ENCODE measurements at places on chromosomes 16 and 17.

- DNase-seq: peak; percentile 22
Measured at GRCh38 chr17:63932721-63933120, 590 bp upstream of the CD79B start.

GRCh38 chr17:21302711-21303425, 18.4 kb downstream of the MAP2K3 start:
- peak; percentile 52 for DNase-seq

- no peak for DNase-seq
Measured at GRCh38 chr16:55294931-55295342, 29.1 kb upstream of the IRX6 start.

GRCh38 chr16:53519417-53520091, 16.5 kb upstream of the AKTIP start:
- DNase-seq: no peak

GRCh38 chr17:50272246-50272645, 2.0 kb upstream of the TMEM92 start:
- DNase-seq: peak; percentile 36

- peak; percentile 70 for DNase-seq
Measured at GRCh38 chr16:600781-601180, 10.9 kb downstream of the RAB40C start.

GRCh38 chr17:61757168-61757567, 106.2 kb downstream of the BRIP1 start:
- DNase-seq: no peak

DNA sequence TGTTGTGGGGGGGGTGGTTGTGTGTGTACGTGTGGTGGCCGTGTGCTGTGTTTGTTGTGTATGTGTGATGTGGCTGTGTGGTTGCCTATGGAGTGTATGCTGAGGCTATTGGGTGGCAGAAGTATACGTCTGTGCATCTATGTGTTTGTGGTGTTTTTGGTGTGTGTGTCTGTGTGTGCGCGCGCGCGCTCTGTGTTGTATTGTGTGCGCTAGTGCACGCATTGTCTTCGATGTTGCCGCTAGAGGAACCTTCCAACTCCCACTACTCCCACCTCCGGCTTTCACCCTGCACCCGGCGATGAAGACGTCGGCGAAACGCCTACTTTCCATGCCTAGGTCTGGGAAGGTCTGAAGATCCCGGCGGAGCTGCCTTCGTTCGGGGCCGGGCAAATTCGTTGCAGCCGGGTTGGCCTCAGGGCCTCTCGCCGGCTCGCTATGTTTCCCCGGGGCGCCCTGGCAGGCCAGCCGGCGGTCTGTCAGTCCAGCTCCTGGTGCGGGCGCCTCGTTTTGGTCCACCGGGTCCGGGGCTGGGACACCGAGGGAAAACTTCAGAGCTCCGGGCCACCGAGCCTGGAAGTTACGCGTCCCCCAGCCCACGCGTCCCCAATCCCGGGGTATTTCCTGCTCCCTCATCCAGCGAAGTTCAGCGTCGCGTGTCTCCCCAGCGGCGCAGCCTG, 5.2 kb upstream of the DLX4 start:
- no peak for DNase-seq

- DNase-seq: no peak
Measured at GRCh38 chr16:89300311-89300975, 82.9 kb downstream of the ZNF778 start.

DNA sequence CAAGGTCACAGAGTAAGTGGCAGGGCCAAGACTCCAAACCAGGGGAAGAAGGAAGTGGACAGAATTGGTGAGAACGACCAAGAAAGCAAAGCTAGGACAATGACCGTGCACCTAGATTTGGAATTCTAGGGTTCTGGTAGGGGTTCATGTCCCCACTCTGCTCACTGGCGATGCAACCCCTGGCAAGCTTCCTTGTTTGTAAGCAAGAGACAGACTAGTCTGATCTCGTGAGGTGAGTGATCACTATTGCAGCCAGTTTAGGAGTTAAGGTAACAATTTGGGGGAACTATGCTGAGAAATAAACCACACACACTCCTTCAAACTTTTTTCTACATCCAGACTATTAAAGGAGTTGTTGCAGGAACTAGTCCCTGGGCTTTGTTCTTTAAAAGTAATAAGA, 48.1 kb downstream of the XPO6 start:
- DNase-seq: no peak

DNA sequence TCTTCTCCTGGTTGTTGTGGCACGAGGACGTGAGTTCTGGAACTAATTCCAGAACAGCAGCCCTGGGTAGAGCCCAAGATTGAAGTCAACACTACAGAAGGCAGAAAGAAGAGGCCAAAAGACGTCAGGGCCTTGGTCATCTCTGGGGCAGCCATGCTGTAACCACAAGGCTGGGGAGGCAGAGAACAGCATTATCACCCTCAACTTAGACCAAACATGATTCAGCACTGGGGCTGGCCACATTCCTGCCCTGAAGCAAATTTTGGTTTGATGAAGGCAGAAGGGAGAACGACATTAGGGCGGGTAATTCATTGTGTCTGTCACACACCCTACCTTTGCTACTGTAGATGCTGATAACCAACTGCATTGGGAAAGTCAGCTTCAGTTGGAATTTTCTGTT, 9.7 kb upstream of the ALOX15B start:
- DNase-seq: no peak

DNA sequence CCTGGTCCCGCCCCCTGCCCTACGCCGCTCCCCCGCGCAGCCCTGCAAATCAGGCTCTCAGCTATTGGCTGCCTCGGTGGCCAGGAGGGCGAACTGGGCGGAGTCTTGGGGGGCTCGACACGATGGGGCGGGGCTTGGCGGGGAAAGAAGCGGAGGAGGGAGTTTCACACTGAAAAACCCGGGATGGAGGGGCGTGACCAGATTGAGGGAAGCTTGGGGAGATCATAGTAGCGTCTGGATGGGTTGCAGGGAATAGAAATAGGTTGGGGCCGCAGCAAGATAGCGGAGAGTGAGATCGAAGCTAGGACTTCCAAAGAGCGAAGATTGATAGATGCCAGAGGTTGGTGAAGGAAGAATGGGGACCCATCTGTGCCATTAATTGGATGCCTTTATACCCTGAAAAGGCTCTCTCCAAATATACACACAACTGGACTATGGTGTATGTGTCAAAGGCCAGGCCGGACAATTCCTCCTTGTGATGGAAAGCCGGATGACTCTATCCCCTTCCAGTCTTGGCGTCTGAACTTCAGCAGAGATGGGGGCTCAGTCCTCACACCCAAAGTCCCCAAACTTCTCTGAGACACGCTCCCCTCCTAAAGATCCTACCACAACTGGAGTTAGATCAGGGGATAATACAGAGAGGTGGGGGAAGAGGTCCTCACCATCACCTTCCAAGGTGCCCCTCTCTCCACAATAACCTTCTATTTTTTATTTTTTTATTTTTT, 376 bp upstream of the STAC2 start:
- peak; percentile 98 for DNase-seq

DNA sequence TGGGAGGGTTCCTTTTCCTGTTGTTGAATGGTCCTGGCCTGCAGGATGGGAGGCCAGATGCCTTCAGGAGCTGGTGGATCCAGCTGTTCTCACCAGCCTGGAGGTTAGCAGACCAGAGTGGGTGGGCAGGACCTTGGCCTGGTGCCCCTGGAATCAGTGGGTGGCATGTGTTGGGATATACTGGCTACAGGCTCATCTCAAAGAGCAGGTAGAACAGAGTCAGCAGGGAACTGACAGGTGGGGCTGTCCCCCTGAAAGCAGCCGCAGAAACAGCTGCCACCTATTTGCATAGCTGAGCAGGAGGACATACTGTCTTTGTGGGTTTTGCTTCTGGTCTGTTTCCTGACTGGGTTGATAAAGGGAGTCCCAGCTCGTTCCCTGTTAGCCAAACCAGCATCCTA, 144.1 kb downstream of the RAB11FIP4 start:
- DNase-seq: no peak

GRCh38 chr16:15587152-15587825, 55.7 kb downstream of the MARF1 start:
- no peak for DNase-seq
